HAP-1 (cell line): ENCODE measurements at places on chromosomes 16 and 17.

- DNase-seq = peak; percentile 77
Observed at GRCh38 chr16:86509759-86510464, 415 bp upstream of the FOXF1 start.

- no peak for DNase-seq
Observed at GRCh38 chr16:2235695-2236336, 428 bp upstream of the DNASE1L2 start.

- no peak for DNase-seq
Observed at GRCh38 chr17:33730131-33730530, 437.0 kb upstream of the ASIC2 start.

DNA sequence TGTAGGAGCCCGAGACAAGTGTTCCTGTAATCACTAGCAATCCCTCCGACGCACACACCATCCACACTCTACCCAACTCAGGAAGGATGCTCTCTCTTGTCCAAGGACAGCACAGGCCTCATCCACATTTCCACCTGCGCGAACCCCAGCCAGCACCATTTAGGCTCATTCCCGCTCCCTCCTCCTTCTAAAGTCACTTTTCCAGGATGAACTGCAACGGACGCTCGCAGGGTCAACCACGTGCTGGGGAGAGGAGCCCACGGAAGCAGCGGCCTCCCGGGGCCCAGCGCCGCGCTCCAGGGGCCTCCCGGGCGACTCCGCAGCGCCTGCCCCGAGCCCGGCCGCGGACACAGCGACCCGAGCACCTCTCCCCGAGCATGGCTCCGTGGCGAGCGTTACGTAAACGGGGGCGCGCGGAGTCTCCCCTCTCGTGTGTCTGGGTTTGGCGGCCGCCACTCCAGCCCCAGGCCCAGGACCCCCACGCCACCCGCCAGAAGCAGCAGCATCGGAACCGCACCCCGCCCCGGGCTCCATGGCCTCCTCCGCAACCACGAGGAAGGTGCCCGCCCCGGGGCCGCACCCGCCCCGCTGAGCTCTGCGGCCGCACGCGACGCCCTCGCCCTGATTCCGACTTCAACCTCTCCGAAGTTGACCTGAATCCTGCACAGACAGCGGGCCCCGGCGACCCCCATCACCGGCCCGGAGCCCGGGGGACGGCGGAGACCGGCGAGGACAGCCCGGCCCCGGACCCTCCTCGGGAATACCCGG, 668 bp downstream of the USP36 start:
- DNase-seq = no peak

DNA sequence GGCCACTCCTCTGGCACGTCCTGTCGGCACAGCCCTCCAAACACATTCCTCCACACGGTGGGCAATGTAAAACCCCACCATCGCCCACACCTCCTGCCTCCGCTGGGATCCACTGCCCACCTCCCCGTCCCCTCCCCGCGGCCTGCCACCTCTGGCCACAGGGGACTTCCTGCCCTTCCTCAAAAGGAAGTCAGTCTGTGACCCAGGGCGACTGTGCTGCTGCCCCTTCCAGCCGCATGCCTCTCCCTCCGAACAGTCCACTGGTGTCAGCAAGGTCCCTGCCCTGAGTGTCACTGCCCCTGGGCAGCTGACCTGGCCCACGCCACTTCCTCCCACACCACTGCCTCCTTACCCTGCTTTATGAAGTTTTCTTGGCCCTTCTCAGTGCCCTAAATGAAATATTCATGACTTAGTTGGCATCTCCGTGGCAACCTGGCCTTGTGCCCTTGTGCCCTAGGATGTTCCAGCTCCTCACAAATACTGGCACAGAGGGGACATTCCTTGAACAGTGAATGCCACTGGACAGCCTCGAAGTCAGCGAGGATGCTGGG, 2.0 kb downstream of the PLD6 start:
- no peak for DNase-seq

GRCh38 chr16:5024632-5025031, 9.1 kb downstream of the NAGPA start:
- no peak for DNase-seq

DNA sequence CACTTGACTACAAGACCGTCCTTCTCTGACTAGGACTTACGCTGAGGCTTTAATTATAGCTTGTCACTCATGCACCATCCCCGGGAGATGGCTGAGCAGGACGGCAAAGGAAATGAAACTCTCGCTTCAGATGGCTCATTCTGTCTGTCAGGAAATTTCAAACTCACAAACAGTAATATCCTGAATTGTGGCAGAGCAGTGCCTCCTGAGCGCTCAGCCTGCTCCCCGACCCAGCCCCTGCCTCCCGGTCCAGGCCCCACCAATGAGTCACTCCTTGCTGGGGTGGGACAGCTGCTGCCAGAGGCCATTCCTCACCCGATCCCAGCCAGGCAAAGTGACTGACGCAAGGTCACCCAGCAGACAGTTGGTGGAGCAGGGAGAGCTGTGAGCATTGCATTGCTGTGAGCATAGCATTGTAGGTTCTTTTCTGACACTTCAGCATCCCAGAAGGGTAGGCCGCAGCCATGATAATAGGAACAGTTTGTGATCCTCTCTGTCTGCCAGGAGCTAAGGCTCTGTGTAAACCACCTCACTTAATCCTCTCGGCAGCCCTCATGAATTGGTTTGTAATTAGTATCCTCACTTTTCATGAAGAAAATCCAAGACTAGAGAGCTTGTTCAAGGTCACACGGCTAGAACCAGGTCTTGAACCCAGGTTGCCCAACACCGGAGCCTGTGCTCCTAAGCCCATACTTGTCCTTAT, 20.9 kb downstream of the CCDC182 start:
- DNase-seq = no peak

DNA sequence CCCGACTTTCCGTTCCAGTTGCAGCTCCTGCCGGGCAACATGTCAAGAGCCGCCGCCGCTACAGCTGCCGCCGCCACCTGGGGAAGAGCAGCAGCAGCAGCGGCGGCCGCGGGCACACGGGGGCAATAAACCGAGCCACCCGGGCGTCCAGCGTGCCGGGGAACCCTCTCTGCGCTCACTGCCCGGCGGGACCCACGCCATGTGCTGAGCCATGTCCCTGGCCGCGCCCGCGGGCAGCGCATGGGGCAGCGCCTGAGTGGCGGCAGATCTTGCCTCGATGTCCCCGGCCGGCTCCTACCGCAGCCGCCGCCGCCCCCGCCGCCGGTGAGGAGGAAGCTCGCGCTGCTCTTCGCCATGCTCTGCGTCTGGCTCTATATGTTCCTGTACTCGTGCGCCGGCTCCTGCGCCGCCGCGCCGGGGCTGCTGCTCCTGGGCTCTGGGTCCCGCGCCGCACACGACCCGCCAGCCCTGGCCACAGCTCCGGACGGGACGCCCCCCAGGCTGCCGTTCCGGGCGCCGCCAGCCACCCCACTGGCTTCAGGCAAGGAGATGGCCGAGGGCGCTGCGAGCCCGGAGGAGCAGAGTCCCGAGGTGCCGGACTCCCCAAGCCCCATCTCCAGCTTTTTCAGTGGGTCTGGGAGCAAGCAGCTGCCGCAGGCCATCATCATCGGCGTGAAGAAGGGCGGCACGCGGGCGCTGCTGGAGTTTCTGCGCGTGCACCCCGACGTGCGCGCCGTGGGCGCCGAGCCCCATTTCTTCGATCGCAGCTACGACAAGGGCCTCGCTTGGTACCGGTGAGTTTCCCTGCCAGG, 604 bp downstream of the HS3ST3B1 start:
- peak; percentile 11 for DNase-seq

DNA sequence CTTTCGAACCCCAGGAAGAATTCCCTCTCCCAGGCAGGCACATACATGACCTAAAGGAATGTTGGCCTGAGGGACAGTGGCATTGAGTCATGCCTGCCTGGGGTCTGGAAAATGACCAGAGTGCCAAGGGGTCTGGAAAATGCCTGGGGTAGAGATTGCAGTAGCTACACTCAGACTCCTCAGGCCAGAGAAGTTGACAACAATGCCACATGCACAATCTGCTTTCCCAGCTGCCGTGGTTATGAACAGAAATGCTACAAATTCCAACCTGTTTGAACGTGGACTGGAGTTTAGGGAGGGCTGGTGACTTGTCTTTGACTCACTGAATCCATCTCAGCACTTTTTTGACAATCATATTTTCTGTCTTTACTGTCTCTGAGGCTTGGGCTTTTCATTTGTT, 250.0 kb downstream of the ABCC12 start:
- no peak for DNase-seq

GRCh38 chr16:7638306-7638705, 305.7 kb downstream of the RBFOX1 start:
- DNase-seq = no peak

DNA sequence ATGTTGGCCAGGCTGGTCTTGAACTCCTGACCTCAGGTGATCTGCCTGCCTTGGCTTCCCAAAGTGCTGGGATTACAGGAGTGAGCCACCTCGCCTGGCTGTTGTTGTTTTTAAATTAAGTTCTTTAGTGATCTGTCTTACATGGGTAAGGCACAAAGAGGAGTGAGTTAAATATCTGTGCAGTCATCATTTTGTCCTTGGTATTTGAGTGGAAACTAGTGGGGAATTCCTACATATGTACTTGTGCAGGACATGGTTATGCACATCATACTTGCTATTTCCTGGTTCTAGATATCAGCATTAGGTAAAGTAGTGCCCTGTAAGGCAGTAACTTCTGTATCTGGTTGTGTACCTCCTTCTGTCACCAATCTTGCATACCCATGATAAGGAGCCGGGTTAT, 3.7 kb downstream of the KPNB1 start:
- DNase-seq = no peak

DNA sequence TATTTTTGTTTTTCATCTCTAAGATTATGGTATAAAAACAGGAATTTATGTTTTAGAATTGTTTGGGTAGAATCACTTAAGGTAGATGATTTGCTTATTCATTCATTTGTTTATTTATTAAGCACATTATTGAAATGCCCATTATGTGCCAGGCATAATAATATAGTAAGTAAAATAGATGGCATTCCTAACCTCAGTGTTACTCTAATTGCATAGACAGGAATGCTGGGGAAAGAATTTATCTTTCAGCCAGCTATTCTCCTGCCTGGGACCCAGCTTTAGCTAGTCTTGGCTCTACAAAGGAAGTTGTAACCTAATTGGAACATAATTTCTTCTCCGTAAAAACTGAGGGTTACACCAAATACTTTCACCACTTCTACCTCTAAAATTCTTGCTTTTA, 44.6 kb downstream of the NFAT5 start:
- DNase-seq = peak; percentile 19

- DNase-seq = no peak
Observed at GRCh38 chr16:64136743-64137142, 985.1 kb downstream of the CDH11 start.

GRCh38 chr16:59242556-59242955, 508.4 kb upstream of the GOT2 start:
- no peak for DNase-seq

GRCh38 chr17:66995944-66996343, 31.4 kb downstream of the CACNG4 start:
- no peak for DNase-seq

DNA sequence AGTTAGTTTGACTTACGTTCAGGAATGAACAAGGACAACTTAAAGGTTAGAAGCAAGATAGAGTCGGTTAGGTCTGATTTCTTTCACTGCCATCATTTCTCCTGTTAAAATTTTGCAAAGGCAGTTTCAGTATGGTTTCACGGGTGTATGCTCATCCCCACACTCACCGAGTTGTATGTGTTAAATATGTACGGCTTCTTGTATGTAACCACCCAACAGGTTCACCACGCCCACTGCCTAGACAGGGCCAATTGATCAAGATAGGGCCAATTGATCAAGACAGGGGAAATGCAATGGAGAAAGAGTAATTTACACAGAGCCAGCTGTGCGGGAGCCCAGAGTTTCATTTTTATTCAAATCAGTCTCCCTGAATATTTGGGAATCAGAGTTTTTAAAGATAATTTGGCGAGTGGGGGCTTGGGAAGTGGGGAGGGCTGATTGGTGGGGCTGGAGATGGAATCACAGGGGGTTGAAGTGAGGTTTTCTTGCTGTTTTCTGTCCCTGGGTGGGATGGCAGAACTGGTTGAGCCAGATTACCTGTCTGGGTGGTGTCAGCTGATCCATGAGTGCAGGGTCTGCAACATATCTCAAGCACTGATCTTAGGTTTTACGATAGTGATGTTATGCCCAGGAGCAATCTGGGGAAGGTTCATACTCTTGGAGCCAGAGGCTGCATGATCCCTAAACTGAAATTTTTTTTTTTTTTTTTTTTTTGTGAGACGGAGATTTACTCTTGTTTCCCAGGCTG, 62.4 kb upstream of the PLCG2 start:
- DNase-seq = no peak

GRCh38 chr16:55540221-55540620, 26.3 kb upstream of the CAPNS2 start:
- DNase-seq = no peak

- DNase-seq = peak; percentile 47
Observed at GRCh38 chr16:2212362-2213324, 2.0 kb upstream of the BRICD5 start.

- DNase-seq = no peak
Observed at GRCh38 chr17:31134576-31134975, 39.8 kb downstream of the NF1 start.

GRCh38 chr16:88773812-88774291, 11.2 kb downstream of the PIEZO1 start:
- DNase-seq = peak; percentile 69

DNA sequence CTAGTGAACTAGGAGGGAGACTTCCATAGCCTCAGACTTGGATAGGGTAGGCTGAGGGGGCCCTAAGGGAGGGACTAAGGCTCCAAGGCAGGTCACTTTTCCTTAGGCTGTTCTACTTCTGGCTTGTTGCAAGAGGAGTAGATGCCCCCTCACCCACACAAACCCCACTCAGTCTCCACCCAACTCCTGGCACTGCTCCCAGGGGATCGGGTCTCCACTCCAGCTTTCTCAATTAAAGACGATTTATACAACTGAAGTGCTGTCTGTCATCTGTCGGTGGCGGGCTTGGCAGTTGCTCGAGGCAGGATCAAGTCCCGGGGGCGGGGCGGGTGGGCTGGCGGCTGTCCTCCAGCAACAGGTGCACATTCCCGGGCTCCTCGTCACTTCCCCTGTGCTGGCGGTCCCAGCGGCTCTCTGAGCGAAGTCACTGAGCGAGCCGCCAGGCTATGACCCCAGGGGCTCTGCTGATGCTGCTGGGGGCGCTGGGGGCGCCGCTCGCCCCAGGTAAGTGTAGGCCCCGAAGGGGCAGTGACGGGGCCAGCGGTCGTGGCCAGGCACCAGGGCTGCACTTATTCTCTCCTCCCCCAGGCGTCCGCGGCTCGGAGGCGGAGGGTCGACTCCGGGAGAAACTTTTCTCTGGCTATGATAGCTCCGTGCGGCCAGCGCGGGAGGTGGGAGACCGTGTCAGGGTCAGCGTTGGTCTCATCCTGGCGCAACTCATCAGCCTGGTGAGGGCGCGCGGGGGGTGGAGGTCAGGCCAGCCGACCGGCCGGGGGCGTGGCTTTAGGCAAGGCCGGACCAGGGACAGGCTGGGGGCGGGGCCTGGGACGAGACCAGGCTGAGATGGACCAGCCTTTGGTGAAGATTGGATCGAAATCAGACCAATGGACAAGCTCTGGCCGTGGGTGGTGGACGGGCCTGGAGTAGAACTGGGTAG, at the start of gene CHRNB1:
CHRNB1 (plus strand) TSS at position 380 of the 937 bp plus-strand sequence; CDS start at position 447, 67 bp downstream.
- DNase-seq = no peak

DNA sequence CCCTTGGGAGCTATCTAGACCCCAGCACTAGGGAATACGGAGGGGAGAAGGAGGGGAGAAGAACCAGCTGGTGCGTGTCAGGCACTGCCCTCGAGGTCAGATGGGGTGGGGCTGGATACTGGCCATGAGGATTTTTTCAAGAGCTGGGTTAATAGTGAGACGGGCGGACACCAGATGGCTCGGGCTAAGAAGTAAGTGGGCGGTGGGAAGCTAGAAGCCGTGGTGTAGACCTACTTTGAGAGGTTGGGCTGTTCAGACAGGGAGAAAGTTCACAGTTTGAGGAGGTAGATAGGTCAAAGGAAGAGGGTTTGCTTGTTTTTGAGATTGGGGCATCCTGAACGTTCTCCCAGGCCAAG, 303.8 kb downstream of the SEC14L1 start:
- no peak for DNase-seq
